Daoy (cell line): ENCODE measurements at places on chromosomes 6 and 20.

- DNase-seq = no peak
Measured at GRCh38 chr6:9464583-9464982, 950.3 kb downstream of the TFAP2A start.

- DNase-seq = peak; percentile 29
Measured at GRCh38 chr20:43662943-43663655, 3.8 kb upstream of the MYBL2 start.

- peak; percentile 96 for DNase-seq
Measured at GRCh38 chr6:154510144-154510905, at the start of gene CNKSR3. CNKSR3 (minus strand) TSS chr6:154510685; CDS start chr6:154510114, 571 bp downstream.

DNA sequence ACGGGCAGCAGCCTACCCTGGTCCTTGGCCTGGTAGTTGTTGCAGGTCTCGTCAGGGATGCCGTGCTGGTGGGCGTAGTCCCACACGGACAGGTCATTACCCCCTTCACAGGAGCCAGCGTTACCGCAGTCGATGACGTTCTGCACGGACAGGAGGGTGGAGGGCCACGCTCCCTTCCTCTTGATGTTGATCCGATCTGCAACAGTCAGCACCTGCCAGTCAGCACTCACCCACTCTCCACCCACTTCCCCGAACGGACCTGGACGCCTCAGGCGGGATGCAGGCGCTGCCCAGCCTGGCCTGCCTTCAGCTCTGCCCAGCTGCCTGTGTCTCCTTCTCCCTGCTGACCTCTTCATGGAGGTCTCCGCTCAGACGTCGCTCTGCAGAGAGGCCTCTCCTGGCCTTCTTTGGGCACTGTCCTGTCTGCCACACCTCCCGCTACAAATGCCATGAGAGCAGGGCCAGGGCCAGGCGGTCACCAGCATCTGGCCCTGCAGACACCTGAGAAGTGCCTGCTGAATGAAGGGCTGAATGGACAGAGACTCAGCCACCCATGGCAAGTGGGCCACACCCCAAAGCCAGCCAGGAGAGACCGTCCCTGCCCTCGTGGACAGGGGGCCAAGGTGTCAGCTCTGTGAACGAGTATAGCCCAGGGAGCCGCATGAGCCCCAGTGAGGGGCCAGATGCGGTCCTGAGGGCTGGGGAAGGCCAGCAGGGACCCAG lies 5.4 kb downstream of the CTSZ start:
- DNase-seq = no peak

DNA sequence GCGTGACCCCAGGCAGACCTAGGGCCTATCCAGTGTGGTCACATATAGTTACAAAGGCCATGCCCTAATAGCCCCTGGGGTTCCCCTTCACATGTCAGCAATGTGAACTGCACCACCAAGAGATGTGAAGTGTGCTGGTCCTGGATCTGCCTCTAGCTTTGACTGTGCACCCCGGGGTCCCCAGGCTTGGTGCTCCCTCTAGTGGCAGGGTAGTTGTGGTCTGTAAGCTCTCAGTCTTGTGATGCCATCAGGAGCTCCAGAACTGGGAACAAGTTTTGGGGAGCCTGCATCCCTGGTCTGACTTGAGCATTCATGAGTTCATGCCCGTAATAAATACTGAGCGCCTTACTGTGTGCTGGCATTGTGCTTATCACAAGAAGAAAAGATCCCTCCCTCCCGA lies 143.4 kb downstream of the DHX35 start:
- no peak for DNase-seq

DNA sequence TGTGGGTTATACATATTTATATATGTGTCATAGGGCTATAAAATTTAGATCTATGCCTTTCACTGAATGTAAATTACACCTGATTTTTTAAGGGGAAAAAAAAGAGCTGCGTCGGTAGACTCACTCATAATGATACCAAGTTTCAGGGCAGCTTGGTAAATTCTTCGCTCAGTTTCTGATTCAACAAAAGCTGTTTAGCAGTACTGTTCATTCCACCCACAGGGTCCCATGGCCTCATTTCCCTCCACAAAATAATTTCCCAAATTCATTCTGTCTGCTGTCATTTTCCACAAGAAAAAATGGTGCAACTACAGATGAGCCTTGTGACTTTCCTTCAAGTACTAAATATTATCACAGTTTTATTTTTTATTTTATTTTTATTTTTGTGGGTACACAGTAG lies 63.7 kb downstream of the PAK5 start:
- no peak for DNase-seq

DNA sequence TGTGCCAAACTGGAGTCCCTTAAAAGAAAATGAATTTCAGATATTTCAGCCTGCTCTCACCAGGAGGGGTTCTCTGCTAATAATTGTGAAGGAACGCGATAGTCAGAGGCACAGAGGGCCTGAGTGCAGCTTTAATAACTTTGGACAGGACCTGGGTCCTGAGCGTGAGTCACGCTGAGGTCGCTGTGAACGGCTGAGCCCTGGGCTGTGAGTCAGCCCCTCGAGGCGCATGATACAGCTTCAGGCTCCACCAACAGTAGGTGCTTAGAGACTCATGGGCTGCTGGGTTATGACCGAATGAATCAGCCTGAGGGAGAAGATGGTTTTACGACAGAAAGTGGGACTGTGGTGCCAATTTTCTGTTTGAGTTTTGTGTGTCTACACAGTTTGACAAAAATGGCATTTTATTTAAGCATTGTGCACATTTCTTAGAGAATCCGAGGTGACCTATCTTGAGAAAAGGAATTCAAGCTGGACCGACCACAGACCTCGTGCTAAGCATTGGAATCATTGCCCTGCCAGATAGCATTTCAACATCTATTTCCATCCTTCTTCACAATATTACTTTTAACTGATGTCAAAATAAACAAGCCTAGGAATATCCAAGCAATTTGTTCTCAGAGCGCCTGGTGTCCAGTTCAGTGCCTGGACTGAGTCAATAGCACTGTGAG lies 183.0 kb downstream of the THBS2 start:
- peak; percentile 75 for DNase-seq

- no peak for DNase-seq
Measured at GRCh38 chr6:90179190-90180169, 117.2 kb downstream of the BACH2 start.

- DNase-seq = no peak
Measured at GRCh38 chr20:50149481-50150254, 3.9 kb downstream of the PEDS1 start.

DNA sequence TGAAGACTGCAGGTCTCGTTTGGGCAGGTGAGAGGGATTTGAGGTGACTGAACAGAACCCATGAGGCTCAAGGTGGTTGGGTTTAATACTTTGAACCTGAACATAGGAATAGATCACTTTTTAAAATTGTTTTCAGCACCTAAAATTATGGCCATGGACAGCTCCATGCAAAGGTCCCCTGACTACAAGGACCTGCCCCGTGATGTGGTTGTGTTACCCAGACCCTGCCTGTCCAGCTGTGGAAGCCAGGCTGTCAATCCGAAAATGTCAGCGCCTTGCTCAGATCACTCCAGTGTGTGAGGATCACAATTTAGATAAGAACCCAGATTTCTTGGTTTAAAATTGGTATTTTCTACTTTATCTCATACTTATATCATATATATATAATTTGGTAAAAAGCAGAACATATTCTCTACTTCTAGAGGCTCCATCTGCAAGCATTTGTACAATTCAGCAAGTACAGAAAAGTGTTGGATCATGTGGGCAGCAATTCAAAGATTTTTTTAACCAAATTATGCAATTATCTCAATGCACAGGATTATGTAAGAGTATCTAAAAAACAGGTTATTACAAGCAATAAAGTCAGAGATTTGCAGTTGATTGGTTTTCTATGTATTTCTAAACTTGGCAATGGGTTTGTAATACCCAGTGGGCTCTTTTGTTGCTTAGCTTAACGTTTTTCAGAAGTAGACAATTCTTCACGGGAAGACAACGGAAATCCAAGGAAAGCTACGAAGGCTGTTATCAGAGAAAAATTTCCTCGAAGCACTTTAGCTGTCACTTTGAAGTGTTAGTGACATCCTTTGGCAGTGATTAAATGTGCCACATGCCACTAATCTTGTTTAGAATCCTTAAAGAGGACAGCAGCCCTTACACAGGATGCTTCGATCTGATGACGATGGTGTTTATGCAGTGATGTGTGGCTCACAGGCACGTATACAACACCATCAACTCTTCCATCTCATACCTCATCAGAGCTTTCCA lies 24.1 kb upstream of the RPS6KA2 start:
- no peak for DNase-seq

GRCh38 chr6:163165922-163166321 lies 248.6 kb upstream of the QKI start:
- no peak for DNase-seq

GRCh38 chr6:49541210-49541724 lies 9.2 kb upstream of the C6orf141 start:
- DNase-seq = peak; percentile 67

DNA sequence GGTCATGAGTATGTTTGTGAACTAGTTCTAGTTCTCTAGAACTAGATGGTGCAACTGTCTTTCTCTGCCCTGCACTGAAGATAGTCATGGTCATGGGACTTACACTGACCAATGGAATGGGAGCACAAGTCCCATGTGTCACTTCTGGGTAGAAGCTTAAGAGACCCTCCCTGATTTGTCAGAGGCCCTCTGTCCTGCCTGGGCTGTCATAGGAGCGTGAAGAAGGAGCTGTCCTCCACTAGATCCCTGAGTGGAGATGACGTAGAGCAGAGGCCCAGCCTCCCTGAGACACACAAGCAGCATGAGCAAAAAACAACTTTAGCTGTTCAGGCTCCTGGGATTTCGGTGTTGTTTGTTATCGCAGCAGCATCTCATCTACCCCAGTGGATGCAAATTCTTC lies 514.5 kb downstream of the PREX1 start:
- DNase-seq = no peak

DNA sequence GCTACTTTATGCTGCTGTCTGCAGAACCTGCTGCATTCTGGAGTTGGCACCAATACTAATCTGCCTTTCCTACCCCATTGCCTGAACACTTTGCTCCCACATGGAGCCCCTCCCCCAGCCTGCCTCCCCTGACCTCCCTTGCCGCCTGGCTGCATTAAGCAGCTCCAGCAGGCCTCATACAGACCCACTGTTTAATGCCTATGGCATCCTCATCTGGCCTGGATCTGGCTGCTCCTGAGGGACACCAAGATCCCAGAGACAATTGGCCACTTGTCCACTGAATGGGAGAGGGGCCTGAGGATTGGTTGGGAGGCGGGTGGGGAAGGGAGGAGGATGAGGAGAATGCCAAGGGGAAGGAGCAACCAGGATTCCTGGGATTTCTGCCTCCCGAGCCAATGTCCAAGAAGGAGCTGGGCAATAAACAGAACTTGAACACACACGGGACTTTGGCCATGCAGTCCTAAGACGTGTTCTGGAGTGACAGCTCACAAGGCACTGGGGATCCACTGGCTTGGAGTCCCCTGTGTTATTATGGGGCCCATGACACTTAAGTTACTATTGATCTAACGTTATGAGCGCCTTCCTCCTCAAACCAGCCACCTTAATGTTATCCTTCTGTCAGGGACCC lies 10.4 kb upstream of the KCNK5 start:
- no peak for DNase-seq

- no peak for DNase-seq
Measured at GRCh38 chr6:76615395-76615794, 542.9 kb upstream of the IMPG1 start.

DNA sequence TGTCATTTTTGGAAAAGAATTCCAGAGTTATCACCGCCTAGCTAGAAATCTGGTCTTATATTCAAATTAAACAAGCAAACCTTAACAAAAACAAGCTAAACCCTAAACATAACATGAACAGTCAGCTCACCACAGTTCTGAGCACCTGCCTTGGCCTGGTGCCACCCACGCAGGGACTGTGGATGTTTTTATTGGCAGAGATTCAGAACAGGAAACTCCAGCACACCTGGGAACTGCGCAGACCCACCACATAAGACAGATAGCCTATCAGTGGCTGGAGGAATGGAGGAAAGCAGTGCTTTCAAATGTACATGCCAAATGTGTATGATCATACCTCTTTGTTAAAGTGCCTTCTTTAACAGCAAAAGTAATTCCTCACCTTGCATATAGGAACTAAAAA lies 8.9 kb downstream of the SLC16A10 start:
- peak; percentile 5 for DNase-seq

GRCh38 chr20:35796571-35796970 lies 24.8 kb downstream of the PHF20 start:
- no peak for DNase-seq

- DNase-seq = no peak
Measured at GRCh38 chr20:34561661-34562060, 3.1 kb downstream of the MAP1LC3A start.

DNA sequence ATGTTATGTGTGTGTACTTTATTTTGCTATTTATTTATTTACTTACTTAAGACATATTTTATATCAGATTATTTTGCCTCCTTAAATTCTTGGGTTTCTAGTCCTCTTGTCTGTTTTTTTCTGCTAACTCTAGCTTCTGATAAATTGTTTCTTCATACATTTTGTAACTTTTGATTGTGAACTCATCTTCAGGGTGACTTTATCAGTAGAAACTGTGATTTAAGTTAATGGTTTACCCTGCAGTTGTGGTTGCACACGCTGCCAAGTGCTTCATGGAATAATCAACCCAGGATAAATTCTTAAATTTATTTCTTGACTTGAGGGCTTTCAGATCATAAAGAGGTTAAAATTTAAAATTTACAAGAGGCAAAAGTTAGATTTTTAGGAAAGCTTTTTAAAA lies 173.3 kb downstream of the CENPW start:
- no peak for DNase-seq

DNA sequence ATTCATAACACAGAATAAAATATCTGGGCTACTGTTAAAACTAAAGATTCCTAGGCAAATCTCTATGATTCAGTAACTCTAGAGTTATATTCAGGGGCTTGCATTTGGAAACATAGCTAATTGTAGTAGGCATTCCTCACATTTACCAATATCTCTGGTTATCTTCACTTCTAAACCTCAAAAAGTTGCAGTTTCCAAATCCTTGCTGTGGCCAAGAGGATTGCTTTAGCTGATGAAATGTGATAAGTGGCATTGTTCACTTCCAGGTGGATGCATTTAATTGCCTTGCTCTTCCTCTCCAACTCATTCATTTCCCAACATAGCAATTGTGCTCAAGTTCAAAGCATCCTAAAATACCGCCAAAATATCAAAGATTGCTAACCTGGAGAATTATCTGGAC lies 246.6 kb downstream of the GRIK2 start:
- DNase-seq = no peak

DNA sequence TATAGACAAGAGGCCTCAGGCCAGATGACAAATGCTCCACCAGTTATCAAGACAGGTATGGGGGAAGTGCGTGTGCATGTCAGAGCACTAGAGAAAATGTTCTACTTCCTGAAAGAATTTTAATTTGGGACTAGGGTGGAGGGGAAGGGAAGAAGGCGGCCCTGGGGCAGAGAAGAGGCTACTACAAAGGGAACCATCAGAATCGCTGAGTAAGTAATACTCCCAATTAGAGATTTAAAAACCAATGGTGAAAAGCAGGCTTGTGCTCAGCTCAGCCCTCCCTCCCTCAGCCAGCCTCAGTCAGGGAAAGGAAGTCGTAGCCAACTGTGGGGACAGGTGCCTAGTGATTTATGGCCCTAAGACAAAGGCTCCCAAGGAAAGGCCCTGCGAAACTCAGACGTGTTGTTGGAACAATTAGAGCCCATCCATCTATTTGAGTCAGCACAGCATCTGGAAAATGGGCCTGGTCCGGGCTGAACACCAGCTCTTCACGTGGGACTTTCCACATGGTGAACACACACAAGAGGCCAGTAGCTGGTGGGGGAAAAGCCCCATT lies 15.0 kb upstream of the MAFB start:
- DNase-seq = no peak
